Stimulated activated CD4-positive, alpha-beta T cell treated with anti-CD3 and anti-CD28 coated beads, Interleukin-15, amount 100 ng/mL, for 1 hour (primary cell): ENCODE measurements at places on chromosomes 6 and 20.

- DNase-seq = no peak
These were observed 268.2 kb downstream of the SYNE1 start for GRCh38 chr6:152368751-152369624.

- no peak for DNase-seq
These were observed 79.8 kb upstream of the EEF1E1 start for GRCh38 chr6:8181951-8182845.

- no peak for DNase-seq
These were observed 89.7 kb upstream of the EEF1E1 start for GRCh38 chr6:8192067-8192466.

- no peak for DNase-seq
These were observed 80.6 kb downstream of the ADGB start for GRCh38 chr6:146679386-146679785.

DNA sequence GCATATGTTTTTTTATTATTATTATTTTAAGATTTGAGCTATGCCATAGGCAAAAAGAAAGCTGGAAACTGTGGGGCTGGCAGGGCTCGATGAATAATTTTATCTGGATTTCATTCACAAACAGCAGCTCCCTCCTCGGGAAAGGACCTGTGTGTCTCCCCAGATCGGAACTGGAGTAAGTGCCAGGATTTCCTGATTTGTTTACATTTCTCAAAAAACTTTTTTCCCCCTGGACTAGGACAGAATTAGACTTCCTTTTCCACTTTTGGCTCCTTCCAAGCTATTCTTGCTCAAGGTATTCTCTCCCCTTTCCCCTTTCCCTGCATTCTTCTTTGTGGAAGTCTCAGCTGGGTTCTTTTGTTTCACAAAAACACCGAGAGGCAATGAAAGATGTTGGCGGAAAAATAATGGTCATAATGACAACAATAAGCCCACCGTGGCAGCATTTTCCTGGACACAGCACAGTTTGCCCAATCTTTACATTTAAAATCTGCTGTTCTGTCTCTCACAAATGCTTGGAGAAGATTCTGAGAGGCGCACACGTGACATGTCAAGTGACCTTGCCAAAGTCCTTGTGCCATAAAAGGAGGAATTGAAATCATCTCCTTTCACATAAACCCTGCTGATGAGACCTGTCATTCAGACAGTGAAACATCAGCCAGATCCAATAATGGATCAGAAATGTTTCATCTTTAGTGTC is 85.8 kb upstream of the PREP start:
- no peak for DNase-seq

GRCh38 chr6:15796844-15797243 is 134.0 kb upstream of the DTNBP1 start:
- DNase-seq = no peak

DNA sequence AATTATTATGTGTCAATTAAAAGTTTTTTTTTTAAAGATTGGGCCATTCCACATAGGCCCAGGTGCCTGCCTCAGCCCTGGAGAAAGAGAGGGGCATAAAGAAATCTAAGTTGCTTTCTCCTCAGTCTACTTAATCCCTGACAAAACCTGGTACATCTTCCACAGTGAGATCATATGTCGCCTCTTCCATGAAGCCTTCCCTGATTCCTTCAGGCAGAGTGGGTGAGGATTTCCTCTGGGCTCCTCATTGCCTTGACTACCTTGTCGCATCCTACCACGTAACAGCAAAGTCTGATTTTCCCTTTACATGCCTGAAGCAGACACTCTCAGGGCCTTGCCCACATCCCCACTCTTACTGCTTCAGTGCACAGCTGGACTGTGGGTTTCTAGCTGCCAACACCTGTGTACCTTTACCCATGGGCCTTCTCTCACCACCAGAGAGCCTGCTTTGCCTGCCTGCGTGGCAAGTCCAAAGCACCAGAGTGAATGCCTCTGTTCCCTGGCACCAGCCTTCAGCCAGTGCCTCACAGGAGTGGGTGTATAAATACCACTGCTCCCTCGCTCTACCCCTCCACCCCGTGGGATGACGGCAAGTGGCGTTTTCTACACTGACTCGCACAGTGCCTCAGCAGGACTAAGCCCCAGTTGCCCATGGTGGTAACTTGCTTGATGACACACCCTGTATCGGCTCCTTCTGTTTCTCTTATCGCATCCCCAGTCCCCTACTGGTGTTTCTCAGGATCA is 68.0 kb downstream of the EYA2 start:
- DNase-seq = no peak

- DNase-seq = no peak
These were observed 482.4 kb upstream of the MMS22L start for GRCh38 chr6:97765461-97765860.

DNA sequence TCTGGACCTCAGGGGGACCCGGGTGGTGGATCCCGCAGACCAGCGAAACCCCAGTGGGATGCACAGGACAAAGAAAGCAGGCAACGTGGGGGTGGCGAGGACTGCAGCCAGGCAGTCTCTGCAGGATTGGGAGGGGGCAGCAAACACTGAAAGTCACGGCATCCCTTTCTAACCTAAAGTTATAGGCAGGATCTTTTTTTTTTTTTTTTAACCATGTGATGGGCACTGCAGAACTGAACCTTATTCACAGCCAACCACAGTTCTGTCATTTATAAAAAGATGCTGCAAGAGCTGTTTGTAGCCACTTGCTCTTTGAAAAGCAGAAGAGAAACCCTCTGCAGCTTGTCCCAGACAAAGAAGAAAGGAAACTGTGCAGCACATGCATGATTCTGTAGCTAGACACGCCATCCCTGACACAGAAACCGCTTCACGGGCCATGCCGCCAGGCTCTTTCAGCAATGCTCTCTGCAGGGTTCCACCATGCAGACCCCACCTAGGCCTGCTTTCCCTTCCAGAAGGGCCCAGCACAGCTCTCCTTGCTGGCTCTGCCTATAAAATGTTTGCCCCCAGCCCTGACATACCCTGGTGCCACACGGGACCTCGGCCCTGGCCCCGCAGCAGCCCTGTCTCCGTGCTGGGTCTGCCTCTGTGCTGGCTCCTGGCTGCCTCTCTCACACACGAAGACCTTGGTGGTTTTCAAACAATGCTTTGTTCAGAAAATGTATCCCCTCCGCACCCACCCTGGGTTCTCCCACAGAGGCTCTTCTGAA is 70.8 kb downstream of the PYGB start:
- no peak for DNase-seq
